ENCODE measurements at places on chromosomes 3 and 15. TPM values are rescaled to one million over a fixed set of nuclear protein-coding genes. Genes with fewer than 3 reads are reported as not detected.
A peak's percentile ranks its signal among the peaks of the same experiment; 100 is the strongest.

DNA sequence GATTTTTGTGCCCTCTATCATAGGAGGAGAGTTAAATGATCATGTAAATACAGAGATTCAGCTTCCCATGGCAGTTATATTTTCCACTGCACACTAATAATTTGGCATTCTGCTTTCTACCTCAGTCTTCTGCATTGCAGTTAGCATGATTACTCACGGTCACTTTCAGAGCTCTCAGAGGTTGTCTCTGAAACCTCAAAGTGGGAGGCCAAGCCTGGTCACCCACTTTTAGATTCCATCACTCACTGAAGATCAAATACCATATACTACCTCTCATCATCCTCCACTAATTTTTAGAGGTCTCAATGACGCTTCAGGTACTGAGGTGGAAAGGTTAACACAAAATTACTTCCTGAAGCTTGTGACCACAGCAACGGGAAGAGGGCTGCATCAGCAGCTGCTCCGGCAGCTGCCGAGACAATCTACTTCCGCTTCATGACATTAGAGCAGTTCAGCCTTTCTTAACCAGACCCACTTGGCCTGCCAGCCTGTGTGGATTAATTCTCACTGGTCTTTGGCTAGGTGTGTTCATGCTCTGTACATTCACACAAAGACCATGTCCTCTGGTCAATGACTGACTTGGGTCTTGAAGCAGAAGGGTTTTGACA lies 416.4 kb upstream of the PDZRN3 start:
- H3K27ac ChIP-seq: no peak overlapping the region
- no peak for DNase-seq
- no peaks in the 10 kb centered on the region for H3K36me3 ChIP-seq
- no peaks in the 10 kb centered on the region for H3K4me1 ChIP-seq

- H3K4me3 ChIP-seq: peak overlapping the region; percentile 85
- H3K36me3 ChIP-seq: no peaks in the 10 kb centered on the region
- peak; percentile 7 for DNase-seq
- peaks cover 3% of the 10 kb centered on the region for H3K4me1 ChIP-seq
These were observed 435 bp downstream of the SLC35G2 start for GRCh38 chr3:136819392-136819730.

GRCh38 chr3:153090973-153091372 lies 71.1 kb upstream of the RAP2B start:
- no peak for DNase-seq
- H3K27me3 ChIP-seq: no peaks in the 10 kb centered on the region
- no peaks in the 10 kb centered on the region for H3K4me1 ChIP-seq
- H3K36me3 ChIP-seq: no peaks in the 10 kb centered on the region
- no peak overlapping the region for H3K4me3 ChIP-seq
- H3K27ac ChIP-seq: no peak overlapping the region

DNA sequence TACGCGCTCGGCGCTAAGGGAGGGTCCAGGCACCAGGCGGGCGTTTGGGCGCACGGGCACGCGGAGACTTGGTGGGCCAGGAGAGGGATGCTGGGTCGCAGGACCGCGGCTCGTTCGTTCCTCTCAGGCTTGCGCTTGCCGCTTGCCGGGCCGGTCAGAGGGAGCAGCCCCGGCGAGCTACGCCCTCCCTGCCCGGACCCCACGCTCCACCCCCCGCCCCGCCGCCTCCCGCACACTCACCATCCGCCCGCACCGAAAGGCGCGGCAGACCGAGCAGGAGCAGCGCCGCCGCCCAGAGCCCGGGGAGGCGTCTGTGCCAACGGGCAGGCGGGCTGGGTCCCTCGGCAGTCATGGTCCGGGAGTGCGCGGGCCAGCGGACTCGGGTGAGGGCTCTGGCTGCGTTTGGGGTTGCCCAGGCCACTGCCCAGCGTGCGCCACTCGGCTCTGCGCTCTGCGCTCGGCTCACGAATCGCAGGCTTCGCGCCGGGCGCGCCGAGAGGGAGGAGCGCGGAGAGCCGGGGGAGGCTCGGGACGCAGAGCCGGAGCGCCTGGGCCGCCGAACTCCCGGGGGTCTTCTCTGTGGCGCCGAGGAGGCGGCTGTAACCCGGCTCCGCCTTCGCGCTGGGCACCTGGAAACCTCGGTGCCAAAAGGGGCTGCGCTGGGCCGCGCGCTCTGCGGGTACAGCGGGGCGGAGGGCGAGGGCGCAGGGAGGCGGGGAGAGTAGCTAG lies at the start of gene SUSD5:
Gene SUSD5 (minus strand): TSS at position 365 of the 729 bp plus-strand sequence. CDS start 13 bp downstream, at position 352.
- peaks cover 31% of the 10 kb centered on the region for H3K4me1 ChIP-seq
- peaks cover 3% of the 10 kb centered on the region for H3K36me3 ChIP-seq
- no peak for DNase-seq
- H3K27ac ChIP-seq: peak within 1 kb of the TSS; percentile 92
- peak within 1 kb of the TSS; percentile 74 for H3K4me3 ChIP-seq

- H3K4me3 ChIP-seq: no peak overlapping the region
- no peaks in the 10 kb centered on the region for H3K27me3 ChIP-seq
- H3K27ac ChIP-seq: no peak overlapping the region
- DNase-seq: no peak
These were observed 79.6 kb upstream of the HERC1 start for GRCh38 chr15:63913336-63913735.

- H3K4me1 ChIP-seq: peaks cover 4% of the 10 kb centered on the region
- H3K27ac ChIP-seq: no peak overlapping the region
- H3K36me3 ChIP-seq: no peaks in the 10 kb centered on the region
- DNase-seq: no peak
These were observed 5.4 kb upstream of the IREB2 start for GRCh38 chr15:78432664-78433063.

The FAM81A gene
- total RNA-seq: 0.71 TPM

The REC114 gene
- total RNA-seq: not detected
